Osteoblast (primary cell): ENCODE measurements at places on chromosomes 5 and 9. TPM values are rescaled to one million over a fixed set of nuclear protein-coding genes. Genes with fewer than 3 reads are reported as not detected.
A peak's percentile ranks its signal among the peaks of the same experiment; 100 is the strongest.

- no peaks in the 10 kb centered on the region for H3K27me3 ChIP-seq
- H3K27ac ChIP-seq = peak overlapping the region; percentile 7
- DNase-seq = no peak
- H3K4me1 ChIP-seq = peaks cover 28% of the 10 kb centered on the region
- peaks cover 26% of the 10 kb centered on the region for H3K36me3 ChIP-seq
These were observed 1.8 kb downstream of the SKP2 start for GRCh38 chr5:36153726-36154125.

DNA sequence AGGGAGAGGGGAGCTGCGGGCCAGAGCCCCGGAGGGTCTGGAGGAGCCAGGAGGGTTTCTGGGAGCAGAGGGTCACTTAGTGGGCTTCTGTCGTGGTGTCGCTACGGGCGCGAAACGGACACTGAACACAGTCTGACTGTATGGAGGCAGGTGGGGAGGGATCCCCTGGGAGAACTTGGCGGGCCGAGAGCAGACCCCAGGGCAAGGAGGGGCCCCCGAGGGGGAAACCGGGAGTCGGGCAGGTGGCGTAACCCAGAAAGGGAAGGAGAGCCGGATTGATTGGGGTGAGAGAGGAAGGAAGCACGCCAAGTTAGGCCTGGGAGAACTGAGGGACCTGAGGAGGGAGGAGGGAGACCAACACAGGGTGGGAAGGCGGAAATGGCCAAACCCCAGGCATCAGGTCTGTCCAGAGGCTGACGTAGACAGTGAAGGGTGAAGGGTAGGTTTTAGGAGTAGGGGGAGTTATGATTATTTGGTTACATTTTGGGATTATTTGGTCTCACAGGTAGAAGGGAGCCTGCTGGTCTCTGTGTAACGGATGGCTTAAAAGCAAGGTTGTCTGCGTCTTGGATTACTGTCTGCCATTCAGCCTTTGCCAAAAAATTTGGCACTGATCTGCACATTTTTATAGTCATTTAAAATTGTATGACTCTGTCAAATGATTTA, 3.3 kb upstream of the MSMP start:
- no peak overlapping the region for H3K27ac ChIP-seq
- no peaks in the 10 kb centered on the region for H3K27me3 ChIP-seq
- no peak for DNase-seq
- H3K36me3 ChIP-seq = peaks cover 13% of the 10 kb centered on the region
- peak overlapping the region; percentile 60 for H3K4me3 ChIP-seq

DNA sequence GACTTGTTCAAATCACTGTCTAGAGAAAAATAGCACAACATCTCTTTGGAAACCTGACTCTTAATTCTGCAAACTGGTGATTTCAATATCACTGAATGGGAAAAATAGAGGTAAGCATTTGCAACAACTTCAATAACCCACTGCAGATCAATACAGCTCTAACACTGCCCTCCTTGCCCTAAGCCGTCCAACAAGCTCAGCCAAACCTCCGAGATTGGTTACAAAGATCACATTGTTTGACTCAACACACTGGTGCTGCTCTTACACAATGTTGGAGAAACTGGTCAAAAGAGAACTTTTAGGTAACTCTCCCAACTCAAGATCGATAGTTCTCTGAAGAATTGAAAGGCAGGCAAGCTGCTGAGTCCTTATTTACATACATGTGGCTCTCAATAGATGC, 150.4 kb downstream of the SPOCK1 start:
- H3K27ac ChIP-seq = no peak overlapping the region
- H3K4me3 ChIP-seq = no peak overlapping the region
- H3K27me3 ChIP-seq = no peaks in the 10 kb centered on the region
- no peak for DNase-seq
- peaks cover 20% of the 10 kb centered on the region for H3K4me1 ChIP-seq

- peaks cover 8% of the 10 kb centered on the region for H3K36me3 ChIP-seq
- H3K27me3 ChIP-seq = no peaks in the 10 kb centered on the region
- DNase-seq = no peak
- peak overlapping the region; percentile 66 for H3K27ac ChIP-seq
- peak overlapping the region; percentile 58 for H3K4me3 ChIP-seq
- peaks cover 75% of the 10 kb centered on the region for H3K4me1 ChIP-seq
These were observed 3.8 kb downstream of the SPRY4 start for GRCh38 chr5:142320851-142321560.

The PCSK5 gene
- total RNA-seq = 13.3 and 14.5 TPM in 2 replicates

The PCDHB15 gene
- 0.88 and 1.1 TPM in 2 replicates for total RNA-seq

DNA sequence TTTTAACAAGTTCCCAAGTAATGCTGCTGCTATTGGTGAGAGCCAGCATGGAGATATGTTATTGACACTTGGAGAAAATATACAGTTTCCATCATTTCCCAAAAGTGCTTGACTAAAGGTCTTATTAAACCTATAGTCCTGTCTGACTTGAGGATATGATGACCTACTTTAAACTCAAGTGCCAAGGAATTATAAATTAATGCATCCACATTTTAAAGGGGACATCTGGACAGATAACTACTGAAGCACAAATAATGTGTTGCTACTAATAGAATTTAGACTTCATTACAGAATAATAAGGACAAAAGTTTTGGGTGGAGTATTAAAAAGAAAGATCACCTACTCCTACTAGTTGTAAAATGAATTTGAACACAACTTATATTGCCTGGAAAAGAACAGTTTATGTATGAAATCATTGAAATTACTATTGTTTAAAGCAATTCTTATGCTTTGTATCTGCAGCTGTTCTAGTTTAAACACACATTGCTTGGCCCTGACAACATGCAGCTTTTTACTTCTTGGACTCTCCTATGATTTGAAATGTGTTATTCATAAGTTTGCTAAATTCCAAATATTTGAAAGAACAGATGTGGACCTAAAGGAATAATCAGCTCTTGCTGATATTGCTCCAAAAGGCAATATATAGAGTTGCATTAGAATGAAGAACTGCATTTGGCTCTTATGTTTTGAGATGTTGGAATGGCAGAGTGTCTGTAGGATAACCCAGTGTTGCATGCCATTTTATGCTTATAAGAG, 73.4 kb downstream of the SGCD start:
- H3K4me1 ChIP-seq = peaks cover 13% of the 10 kb centered on the region
- no peak overlapping the region for H3K4me3 ChIP-seq
- H3K36me3 ChIP-seq = no peaks in the 10 kb centered on the region

The SLC25A2 gene
- 0.36 and 0.59 TPM in 2 replicates for total RNA-seq

DNA sequence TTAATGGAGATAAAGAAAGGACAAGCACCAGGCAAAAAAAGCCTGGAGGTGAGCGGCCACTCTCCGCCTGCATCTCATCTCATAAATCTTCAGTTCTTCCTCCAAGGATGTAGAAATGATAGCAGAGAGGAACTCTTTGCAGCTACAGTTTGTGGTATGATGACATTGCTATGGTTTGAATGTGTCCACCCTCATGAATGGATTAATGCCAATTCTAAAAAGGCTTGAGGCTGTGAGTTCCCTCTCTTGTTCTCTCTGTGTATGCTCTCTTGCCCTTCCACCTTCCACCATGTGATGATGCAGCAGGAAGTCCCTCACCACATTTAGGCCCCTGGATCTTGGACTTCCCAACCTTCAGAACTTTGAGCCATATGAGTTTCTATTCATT, 126.4 kb downstream of the SPOCK1 start:
- no peak overlapping the region for H3K4me3 ChIP-seq
- H3K27me3 ChIP-seq = no peaks in the 10 kb centered on the region
- peaks cover 8% of the 10 kb centered on the region for H3K36me3 ChIP-seq
- no peak for DNase-seq
- H3K4me1 ChIP-seq = peaks cover 39% of the 10 kb centered on the region
